IMR-90 (cell line): ENCODE measurements at places on chromosomes 2 and 18. TPM values are rescaled to one million over a fixed set of nuclear protein-coding genes. Genes with fewer than 3 reads are reported as not detected.

GRCh38 chr18:79567481-79568147, 112.0 kb upstream of the CTDP1 start:
- peak; percentile 98 for DNase-seq

- DNase-seq: peak; percentile 68
Measured at GRCh38 chr2:72561621-72562318, 264.1 kb downstream of the EXOC6B start.

- DNase-seq: no peak
Measured at GRCh38 chr2:118496870-118497611, 350.4 kb downstream of the EN1 start.

DAW1 gene
- total RNA-seq: 1.4 TPM in 2 replicates

DNA sequence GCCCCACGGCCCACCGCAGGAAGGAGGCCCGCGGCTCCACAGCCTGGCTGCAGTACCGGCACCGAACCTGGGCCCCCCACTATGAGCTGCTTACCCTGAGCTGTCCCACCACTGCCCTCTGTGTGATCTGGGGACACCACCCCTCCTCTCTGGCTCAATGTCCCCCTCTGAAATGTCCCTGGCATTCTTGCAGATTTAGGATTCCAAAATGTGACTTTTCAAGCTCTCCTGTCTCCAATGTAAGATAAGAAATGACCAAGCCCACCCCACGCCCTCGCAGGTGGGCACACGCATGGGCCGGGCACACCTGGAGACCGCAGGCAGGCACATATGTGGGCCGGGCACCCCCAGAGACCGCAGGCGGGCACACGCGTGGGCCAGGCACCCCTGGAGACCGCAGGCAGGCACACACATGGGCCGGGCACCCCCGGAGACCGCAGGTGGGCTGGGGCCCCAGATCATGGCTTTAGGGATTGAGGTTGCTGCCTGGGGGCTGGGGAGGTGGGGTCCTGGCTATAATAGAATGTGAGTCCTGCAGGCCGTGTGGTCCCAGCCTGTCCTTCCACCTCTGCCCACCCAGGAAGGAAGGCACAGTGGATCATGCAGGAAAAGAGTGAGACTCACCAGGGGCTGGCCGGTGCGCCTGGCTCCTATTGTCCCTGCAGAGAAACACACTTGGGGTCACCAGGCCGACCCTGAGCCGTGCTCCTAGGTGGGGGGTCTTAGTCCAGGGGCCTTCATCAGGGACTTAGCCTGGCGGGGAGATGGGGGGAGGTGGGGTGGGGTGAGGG, 7.2 kb downstream of the PDCD1 start:
- no peak for DNase-seq

GRCh38 chr2:16745466-16745865, 79.8 kb upstream of the CYRIA start:
- no peak for DNase-seq

GRCh38 chr2:223779877-223780276, 57.5 kb downstream of the AP1S3 start:
- peak; percentile 34 for DNase-seq

RND3 gene
- 331 and 449 TPM in 2 replicates for total RNA-seq

SKOR2 gene
- not detected in 2 replicates for total RNA-seq

DNA sequence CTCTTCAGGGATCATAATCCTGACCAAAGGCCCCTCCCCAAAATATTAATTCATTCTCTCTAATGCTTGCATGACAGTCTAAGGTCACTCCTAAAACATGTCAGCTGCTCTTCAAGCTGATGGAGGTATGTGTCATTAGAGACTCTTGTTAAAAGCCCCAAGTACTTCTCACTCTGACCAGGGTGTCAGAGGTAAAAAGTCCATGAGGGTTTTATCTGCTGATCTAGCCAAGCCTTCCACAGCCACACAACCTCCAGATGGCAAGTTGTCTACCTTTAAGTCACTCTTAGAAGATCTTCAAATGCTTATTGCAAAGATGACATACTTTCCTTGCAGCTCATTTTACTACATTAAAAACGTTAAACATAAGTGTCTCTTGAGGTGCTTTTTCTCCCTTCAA, 83.6 kb upstream of the ETAA1 start:
- no peak for DNase-seq

MARCHF4 gene
- total RNA-seq: 2.3 and 3.1 TPM in 2 replicates

DNA sequence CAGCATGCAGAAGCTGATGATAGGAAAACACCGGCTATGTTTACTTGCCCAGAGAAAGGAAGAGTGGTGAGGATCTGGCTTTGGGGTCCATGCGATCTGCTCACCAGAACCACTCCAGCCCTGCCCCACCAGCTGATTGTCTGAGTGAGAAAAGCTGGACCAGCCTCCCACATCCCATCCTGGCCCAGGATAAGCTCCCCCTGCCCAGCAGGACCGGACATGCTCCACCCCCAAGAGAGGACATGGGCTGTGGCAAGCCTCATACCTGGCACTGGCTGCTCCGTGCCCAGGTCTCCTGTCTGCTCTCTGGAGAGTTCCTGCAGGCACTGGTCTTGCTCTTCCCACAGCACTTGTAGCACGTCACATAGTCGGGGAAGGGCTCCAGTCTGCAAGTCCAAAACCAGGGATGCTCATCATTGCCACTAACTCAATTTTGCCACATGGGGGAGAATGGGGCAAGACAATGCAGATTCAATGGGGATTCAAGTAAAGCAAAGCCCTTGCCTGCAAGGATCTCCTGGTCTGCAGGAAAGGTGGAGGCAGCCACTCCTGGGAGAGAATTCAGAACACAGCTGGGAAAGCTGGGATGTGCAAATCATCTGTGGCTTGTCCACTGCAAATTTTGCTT, 30.0 kb downstream of the SCTR start:
- no peak for DNase-seq
